ENCODE measurements at places on chromosomes 2 and 18.

DNA sequence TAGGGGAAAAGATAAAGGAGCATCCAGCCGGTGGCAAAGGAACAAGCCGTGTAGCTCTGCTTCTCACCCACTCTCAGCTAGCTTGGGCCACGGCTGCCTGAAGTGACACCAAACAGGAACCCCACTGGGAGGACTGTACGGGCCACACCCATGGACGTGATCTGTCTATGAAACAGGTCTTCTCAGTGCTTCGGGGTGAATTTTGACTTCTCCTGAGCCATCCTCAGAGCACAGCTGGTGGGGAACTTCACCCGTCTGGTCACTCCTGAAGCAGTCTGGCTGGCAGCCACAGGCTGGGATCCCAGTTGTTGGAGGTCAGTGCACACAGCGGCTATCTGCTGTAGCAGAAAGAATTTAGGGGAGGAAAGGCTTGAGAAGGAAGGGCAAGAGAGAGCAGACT, 223.8 kb downstream of the FAM210A start:
- no peak for DNase-seq

DNA sequence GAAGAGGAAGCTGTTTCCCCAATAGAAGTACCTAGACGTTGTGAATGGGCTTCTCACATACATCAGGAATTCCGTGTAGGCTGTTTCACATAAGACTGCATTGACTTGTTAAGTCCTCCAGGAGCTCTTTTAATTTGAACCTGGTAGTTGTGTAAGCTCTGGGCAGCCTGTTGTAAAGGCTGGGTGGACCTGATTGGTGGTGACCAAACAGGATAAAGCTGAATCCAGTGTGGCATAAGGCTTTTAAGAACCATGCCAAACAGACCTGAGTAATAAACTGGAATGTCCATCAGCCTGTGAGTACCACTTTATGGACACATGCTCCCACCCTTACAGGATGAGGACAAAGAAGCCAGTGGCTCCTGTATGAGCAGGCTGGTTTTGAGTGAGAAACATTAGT, 24.1 kb downstream of the RMND5A start:
- DNase-seq: no peak

DNA sequence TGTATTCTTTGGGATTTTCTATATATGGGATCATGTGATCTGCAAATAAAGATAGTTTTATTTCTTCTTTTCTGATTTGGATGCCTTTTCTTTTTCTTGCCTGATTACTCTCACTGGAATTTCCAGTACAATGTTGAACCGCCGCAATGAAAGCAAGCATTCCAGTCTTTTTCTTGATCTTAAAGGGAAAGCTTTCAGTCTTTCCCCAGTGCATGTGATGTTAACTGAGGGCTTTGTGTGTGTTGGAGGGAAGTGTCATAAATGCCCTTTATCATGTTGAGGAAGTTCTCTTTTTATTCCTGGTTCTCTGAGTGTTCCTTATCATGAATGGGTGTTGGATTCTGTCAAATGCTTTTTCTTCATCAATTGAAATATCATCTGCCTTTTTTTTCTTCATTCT, 16.9 kb upstream of the CYBRD1 start:
- no peak for DNase-seq

DNA sequence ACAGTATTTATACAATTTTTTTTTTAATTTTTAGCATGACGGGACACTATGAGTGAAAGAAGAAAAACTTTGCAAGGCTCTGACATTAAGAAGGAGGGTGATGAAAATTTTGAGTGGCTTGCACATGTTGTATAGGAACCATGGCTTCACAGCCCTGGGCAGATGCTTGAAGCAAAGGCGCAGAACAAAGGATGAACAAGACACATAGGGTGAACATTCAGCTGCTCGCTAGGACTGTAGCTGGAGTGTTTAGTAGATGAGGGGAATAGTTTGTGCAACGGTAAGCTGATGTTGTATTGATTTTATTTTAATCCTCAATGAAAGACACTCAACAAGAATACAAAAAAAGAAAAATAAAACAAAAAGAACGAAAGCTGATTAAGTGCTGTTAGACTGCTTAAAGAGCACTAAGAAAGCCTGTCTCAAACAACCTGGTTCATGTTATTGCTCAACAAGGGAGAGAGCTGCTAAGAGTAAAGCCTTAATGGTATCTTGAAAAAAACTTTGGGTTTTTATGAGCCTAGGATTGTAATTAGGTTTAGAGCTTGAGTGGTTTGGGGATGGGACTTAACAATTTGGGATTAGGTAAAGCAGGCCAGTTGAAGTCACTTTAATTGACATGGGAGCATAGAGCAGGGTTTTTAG, 41.2 kb upstream of the GCFC2 start:
- DNase-seq: no peak

GRCh38 chr2:110748489-110748867, 16.1 kb downstream of the ACOXL start:
- DNase-seq: peak; percentile 24

DNA sequence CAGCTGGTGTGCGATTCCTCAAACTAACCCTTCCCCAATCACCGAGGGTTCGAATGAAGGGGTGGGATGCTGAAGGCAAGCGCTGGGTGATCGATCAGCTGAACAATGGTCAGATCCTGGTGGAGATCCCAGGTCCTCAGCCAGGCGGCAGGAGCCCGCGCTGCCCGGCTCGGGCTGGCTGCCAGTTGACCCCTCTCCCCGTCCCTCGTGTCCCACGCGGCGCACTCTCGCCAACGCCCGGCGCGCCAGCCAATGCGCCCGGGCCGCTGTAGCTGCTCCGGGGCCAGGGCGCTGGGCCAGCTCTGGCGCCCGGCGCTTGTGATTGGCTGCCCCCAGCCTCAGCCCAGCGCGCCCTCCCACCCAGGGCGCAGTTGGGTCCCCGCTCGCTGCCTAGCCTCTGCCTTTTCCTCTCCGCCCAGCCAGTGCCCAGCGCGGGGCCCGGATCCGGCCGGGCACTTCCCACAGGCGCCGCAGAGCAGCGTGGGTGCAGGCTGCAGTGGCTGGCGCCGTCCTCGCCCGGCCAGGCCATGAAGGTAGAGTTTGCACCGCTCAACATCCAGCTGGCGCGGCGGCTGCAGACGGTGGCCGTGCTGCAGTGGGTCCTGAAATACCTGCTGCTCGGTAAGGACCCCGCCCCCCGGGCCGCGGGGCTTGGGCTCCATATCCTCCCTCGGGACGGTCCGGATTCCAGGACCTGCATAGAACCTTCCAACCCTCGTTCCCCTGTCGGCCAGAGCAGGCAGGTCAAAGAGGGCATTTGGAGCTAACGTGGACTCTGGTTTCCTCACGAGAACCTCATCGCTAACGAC, at the start of gene MOGAT1:
Gene MOGAT1 (plus strand): TSS at position 400 of the 809 bp plus-strand sequence. CDS start 128 bp downstream, at position 528.
- no peak for DNase-seq

DNA sequence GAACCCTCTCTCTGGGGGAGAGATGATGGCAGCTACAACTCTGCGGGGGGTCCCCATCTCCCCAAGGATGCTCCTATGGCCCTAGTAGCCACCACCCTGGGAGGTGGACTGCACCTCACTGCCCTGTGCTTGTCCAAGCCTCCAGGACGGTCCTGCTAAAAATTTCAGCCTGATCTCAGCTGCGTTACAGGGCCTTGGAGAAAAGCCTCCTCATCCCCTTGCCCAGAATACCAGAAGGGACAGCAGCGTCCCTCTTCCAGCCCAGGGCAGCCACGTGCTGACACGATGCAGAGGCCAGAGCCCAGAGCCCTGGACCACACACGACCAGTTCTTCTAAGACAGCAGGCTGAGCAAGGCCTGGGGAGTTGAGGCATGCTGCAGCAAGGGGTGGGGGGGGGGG, 81.9 kb downstream of the GFPT1 start:
- DNase-seq: no peak

- DNase-seq: no peak
Observed at GRCh38 chr2:124034265-124034664, 9.2 kb downstream of the CNTNAP5 start.

DNA sequence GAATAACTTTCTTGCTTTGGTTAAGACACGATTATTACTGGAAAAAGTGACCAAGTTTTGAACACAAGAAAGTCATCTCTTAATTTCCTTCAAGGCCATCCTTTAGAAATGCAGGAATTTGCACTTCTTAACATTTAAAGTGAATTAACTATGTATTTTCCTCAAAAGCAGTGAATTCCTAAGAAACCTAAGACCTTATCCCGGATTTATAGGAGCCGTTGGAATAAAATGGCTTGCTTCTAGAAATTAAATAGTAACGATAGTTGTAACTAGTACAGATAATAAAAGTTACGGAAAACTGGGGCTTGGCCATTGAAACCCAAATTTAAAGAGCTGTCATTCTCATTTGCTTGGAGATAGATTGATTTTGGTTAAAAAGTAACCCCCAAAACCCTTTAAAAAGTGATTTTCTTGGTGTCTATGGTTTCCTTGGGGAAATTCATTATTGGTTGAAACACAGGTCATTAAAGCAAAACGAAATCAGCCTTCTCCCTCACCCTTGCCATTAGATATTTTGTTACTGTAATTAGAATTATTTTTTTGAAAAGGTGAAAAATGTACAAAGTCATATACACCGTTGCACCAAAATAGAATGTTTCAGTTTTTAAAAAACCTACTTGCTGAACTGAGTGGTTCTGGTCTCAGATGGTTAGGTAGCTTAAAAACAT, 2.0 kb downstream of the SKOR2 start:
- DNase-seq: no peak

- no peak for DNase-seq
Observed at GRCh38 chr18:75247611-75248421, 37.2 kb downstream of the TSHZ1 start.
